ENCODE measurements at places on chromosomes 12 and 14.

GRCh38 chr12:109459247-109459646, 17.9 kb downstream of the KCTD10 start:
- peaks cover 8% of the 10 kb centered on the region for H3K36me3 ChIP-seq
- peaks cover 31% of the 10 kb centered on the region for H3K4me1 ChIP-seq
- no peak overlapping the region for H3K27ac ChIP-seq
- no peak for DNase-seq

- H3K27ac ChIP-seq = no peak overlapping the region
- no peaks in the 10 kb centered on the region for H3K4me1 ChIP-seq
- H3K36me3 ChIP-seq = no peaks in the 10 kb centered on the region
- no peak for DNase-seq
Measured at GRCh38 chr14:44736326-44736725, 225.4 kb downstream of the KLHL28 start.

GRCh38 chr12:45284096-45284901, 68.4 kb downstream of the ANO6 start:
- H3K27me3 ChIP-seq = no peaks in the 10 kb centered on the region
- peak overlapping the region; percentile 91 for H3K27ac ChIP-seq
- H3K4me3 ChIP-seq = no peak overlapping the region
- peaks cover 67% of the 10 kb centered on the region for H3K4me1 ChIP-seq

DNA sequence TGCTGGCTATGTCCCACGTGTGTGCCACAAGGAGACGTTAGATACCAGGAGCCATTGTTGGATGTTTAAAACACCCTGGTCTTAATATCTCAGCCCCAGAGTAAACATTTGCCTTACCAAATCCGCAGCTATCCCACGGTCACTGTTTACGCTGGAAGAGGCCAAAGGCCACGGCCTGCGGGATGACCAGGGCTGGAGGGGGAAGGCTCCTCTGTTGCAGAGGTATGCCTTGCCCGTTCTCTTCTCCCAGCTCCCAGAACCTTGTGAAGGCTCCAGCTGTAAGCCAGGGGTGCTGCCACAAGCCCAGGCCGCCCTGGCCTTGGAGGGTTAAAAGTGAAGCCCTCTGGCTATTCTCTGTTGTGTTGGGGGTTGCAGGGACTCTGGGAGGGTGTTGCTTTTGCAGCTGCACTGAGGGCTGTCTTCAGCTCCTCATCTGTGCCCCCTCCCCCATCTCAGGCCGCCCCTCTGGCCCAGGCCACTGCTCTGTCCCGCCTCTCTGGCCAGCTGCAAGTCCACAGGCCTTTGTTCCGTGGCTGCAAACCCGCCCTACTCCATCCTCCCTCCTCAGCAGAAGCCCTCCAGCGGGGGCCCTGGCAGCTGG, 2.5 kb downstream of the PLEKHG3 start:
- no peaks in the 10 kb centered on the region for H3K36me3 ChIP-seq
- H3K4me1 ChIP-seq = peaks cover 45% of the 10 kb centered on the region
- peak overlapping the region; percentile 79 for H3K27ac ChIP-seq
- no peak overlapping the region for H3K4me3 ChIP-seq
- DNase-seq = no peak

- peak; percentile 47 for DNase-seq
- H3K36me3 ChIP-seq = peaks cover 2% of the 10 kb centered on the region
- H3K27me3 ChIP-seq = no peaks in the 10 kb centered on the region
- H3K4me3 ChIP-seq = peak overlapping the region; percentile 72
- peaks cover 7% of the 10 kb centered on the region for H3K4me1 ChIP-seq
Measured at GRCh38 chr14:34872822-34873588, 2.2 kb downstream of the BAZ1A start.

DNA sequence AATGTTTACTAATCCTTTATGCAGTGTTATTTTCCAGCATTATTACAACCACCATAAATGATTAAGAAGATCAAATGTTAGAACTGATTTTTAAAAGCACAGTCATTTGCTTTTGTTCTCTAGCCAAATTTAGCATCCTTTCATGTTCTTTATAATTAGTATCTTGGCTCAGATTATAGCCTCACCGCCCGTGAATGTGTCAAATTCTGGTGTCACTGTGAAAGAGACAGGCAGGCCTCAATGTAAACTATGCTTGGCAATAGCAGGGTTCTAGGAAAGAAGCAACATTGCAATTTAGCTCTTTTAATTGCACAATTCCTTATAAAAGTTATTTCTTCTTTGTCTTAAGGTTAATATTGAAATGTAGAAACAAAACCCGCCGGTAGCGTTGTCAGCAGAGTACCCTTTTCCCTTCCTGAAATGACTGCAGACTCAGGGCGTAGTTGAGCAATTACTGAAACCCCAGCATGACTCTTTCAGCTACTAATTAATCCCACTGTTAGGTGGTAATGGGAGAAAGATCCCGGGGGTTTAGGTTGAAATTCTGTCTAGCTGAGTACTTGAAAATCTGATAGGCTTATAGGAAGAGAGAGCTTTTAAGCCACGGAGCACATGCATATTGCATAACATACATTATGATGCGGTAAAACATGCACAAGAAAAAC, 1600.5 kb upstream of the SEL1L start:
- H3K27me3 ChIP-seq = no peaks in the 10 kb centered on the region
- H3K4me3 ChIP-seq = no peak overlapping the region
- no peaks in the 10 kb centered on the region for H3K4me1 ChIP-seq
- H3K36me3 ChIP-seq = no peaks in the 10 kb centered on the region
- no peak for DNase-seq

DNA sequence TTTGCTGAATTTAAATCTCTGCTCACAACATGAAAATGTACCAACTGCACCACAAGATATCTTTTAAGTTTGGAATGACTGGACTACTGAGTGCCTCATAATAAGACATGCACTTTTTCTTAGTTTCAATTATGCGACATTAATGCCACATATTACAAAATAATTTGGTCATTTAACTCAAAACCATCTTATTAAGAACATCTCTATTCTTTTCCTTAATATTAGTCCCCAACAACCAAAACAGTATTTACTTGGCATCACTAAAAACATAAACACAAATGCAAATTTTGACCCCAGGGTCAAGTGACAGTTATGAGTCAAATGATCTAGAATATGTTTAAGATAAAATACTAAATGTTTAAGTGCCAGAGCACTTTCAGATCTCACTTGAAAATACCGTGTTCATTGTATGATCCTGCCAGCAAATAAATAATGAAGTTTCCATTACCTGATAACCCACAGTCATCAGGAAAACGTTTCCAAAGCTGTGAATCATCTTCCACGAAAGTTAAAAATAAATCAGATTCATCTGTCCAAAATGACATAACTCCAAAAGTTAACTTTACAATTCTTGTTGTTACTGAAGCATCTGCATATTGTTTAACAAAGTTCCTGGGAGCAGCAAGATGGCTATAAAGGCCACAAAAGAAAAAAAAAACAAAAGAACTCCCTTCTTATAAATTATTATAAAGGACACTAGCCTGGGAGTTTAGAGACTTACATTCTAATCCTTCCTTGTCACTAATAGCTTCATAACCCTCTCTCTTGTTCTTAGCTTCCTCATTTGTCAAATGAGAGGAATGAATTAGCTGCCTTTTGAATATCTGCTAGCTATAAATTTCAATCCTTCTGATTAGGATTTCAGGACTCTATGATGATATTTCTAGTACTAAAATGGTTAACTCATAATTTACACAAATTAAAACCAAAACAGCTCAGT, 30.5 kb upstream of the AP4S1 start:
- no peak overlapping the region for H3K4me3 ChIP-seq
- no peaks in the 10 kb centered on the region for H3K27me3 ChIP-seq
- peaks cover 13% of the 10 kb centered on the region for H3K4me1 ChIP-seq
- no peaks in the 10 kb centered on the region for H3K36me3 ChIP-seq
- H3K27ac ChIP-seq = no peak overlapping the region

- DNase-seq = no peak
- H3K27ac ChIP-seq = no peak overlapping the region
- H3K4me1 ChIP-seq = peaks cover 22% of the 10 kb centered on the region
- no peak overlapping the region for H3K4me3 ChIP-seq
Measured at GRCh38 chr12:48002773-48003218, 1.5 kb downstream of the COL2A1 start.

- H3K27ac ChIP-seq = no peak overlapping the region
- H3K36me3 ChIP-seq = no peaks in the 10 kb centered on the region
- no peak for DNase-seq
- no peaks in the 10 kb centered on the region for H3K27me3 ChIP-seq
Measured at GRCh38 chr12:66345956-66346355, 43.7 kb downstream of the HELB start.

DNA sequence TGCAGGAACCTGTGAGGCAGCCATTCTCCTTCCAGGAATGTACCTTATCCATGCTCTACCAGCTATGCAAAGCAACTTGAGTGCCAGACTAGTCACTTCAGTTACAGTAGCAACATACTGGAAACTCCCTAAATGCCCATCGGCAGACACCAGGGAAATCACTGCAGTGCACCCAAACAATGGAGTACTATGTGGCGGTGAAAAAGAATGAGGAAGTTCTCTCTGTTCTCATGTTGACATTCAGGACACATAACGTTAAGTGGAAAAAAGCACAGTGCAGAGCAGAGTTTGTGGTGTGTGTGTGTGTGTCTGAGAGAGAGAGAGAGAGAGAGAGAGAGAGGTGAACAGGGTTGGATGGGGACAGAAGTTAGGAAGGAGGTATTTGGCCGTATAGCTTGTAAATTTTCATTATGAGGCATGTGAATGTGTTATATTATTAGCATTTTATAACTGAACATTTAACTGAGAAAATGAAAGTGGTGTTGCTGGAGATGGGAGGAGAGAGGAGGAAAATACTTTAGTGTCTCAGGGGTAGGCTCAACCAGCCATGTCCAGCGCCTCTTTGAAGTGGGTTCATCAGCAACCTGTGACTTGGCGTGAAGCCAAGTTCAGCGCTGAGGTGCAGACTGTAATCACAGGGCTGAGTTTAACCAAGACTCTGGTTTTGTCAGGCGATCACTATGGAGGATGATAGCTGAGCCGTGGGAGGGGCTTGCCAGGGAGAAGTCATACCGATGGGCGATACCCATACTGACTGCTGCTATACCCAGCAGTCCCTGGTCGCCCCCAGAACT, 17.3 kb downstream of the TNFAIP2 start:
- DNase-seq = no peak
- no peaks in the 10 kb centered on the region for H3K27me3 ChIP-seq
- no peaks in the 10 kb centered on the region for H3K36me3 ChIP-seq
- peak overlapping the region; percentile 88 for H3K27ac ChIP-seq

DNA sequence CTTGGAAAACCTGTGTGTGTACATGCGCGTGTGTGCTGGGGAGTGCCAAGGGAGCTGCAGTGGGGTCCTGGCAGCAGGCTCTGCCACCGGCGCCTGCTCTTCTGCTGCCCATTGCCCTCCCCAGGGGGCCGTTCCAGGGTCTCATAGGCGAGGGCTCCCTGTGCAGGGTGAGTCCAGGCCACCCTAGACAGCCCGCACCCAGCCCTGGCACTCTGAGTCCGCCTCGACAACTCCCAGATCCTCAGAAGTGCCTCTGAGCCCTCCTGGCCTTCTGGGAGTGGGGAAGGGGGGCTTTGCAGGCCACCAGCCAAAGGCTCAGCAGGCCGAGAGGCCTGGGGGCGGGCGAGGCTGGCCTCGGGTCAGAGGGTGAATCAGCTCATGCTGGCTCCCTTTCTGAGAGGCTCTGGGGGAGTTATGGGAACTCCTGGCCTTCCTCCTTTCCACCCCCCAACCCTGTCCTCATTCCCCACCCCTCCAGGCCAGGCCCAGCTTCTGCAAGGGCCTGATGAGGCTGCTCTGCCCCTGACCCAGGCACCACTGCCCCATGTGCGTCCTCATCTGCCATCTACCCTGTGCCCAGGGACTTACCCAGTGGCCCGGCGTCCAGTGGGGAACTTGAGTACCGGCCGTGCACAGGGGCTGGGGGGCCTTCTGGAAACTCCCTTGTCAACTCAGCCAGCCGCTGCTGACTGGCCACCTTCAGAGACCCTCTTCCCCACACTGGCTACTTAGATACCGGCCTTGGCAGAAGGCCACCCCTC, 2.1 kb upstream of the TEDC1 start:
- H3K27ac ChIP-seq = peak overlapping the region; percentile 81

GRCh38 chr14:69615496-69616407, 4.4 kb downstream of the SUSD6 start:
- DNase-seq = no peak
- peak overlapping the region; percentile 9 for H3K27ac ChIP-seq
- no peaks in the 10 kb centered on the region for H3K27me3 ChIP-seq

DNA sequence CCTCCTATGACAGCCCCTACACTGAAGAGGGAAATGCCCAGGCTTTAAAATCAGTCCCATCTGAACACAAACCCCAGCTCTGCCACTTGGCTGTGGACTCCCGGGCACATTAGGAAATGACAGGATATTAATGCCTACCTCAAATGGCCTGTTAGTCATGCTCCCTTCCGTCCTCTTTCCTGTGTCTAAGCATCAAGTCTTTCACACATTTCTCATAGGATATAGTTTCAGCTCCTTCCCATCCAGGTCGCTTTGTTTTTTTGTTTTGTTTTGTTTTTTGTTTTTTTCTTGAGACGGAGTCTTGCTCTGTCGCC, 16.1 kb downstream of the PLEK2 start:
- no peaks in the 10 kb centered on the region for H3K36me3 ChIP-seq
- DNase-seq = no peak
- no peaks in the 10 kb centered on the region for H3K27me3 ChIP-seq
- no peak overlapping the region for H3K27ac ChIP-seq
- H3K4me3 ChIP-seq = no peak overlapping the region

DNA sequence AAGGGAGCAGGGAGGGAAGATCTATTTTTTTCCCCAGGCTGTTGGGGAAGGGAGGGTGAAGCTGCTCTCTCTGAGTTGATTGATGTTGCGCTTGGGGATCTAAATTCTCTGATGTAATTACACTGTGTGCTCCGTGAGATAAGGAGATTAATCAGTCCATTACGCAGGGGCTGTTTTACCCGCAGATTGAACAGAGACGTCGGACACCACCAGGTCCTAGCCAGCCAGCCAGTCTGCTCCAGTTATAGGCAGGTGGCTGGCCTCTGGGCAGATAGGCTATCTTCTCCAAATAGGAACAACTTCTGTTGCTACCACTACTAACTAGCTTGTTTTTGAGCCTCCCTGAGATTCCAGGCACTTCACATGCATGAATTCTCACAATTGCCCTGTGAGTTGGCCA, 91.1 kb downstream of the SRRM4 start:
- H3K4me3 ChIP-seq = no peak overlapping the region
- peaks cover 6% of the 10 kb centered on the region for H3K27me3 ChIP-seq
- DNase-seq = no peak
- no peaks in the 10 kb centered on the region for H3K4me1 ChIP-seq
- no peaks in the 10 kb centered on the region for H3K36me3 ChIP-seq
- H3K27ac ChIP-seq = no peak overlapping the region

- no peaks in the 10 kb centered on the region for H3K36me3 ChIP-seq
- no peaks in the 10 kb centered on the region for H3K4me1 ChIP-seq
- H3K4me3 ChIP-seq = no peak overlapping the region
Measured at GRCh38 chr12:32939801-32940200, 43.2 kb upstream of the PKP2 start.

DNA sequence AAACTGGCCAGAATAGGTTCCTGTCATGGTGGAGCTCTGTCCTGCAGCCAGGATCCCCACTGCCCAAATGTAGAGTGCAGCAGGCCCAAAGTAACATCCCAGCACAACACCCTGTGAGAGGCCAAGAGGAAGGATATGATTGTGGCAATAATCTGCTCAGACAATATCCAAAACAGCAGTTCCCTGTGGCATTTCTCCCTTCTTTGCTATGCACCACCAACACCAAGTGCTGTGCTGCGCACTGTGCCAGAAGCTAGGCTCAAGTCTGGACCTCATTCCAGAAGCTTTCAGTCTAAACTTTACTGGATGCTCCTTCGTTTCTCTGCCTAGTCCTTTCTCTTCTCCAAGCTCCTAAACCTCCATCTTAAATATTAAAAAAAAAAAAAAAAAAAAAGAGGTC, 33.4 kb downstream of the SLC11A2 start:
- no peaks in the 10 kb centered on the region for H3K27me3 ChIP-seq
- DNase-seq = no peak
- no peaks in the 10 kb centered on the region for H3K4me1 ChIP-seq
- no peak overlapping the region for H3K4me3 ChIP-seq
- peaks cover 20% of the 10 kb centered on the region for H3K36me3 ChIP-seq
